GM13977 (cell line): ENCODE measurements at places on chromosomes 13 and 19.

- peak; percentile 98 for DNase-seq
These were observed at the start of gene TGFB1 for GRCh38 chr19:41353466-41354342. TGFB1 (minus strand) TSS chr19:41353922; CDS start chr19:41353044, 878 bp downstream.

- DNase-seq, result no peak
These were observed 2.3 kb downstream of the KASH5 start for GRCh38 chr19:49390131-49390928.

GRCh38 chr13:112752711-112753541 lies 63.1 kb downstream of the ATP11A start:
- DNase-seq, result no peak

DNA sequence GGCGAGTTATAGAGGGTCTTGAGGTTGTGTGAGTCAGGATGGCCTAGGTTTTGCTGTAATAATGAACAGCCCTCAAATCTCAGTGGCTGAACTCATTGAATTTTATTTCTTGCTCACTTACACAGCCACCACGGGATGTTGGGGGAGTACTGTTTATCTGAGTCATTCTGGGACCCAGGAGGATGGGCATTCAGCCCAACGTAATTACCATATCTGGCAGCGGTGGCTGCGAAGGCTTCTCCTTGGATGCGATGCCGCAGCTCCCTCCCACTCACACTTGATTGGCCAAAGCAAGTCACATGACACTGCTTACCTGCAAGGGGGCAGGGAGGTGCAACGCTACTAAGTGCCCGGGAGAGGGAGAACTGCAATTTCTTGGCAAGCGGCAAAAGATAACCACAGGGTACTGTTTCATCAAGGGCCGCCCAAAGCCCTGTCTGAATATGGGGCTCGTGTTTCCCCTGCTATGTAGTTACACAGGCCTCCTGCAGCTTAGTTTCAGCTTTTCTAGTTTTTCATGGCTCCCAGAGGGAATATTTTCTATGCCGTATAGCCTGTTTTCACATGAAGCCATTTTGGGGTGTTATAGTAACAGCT lies 19.9 kb downstream of the ZSWIM9 start:
- peak; percentile 55 for DNase-seq

- DNase-seq, result no peak
These were observed 1565.5 kb downstream of the UQCRFS1 start for GRCh38 chr19:27647423-27647822.

GRCh38 chr13:112802802-112803195 lies 113.0 kb downstream of the ATP11A start:
- no peak for DNase-seq

- DNase-seq, result no peak
These were observed 27.3 kb downstream of the MYO16 start for GRCh38 chr13:108656742-108657141.

DNA sequence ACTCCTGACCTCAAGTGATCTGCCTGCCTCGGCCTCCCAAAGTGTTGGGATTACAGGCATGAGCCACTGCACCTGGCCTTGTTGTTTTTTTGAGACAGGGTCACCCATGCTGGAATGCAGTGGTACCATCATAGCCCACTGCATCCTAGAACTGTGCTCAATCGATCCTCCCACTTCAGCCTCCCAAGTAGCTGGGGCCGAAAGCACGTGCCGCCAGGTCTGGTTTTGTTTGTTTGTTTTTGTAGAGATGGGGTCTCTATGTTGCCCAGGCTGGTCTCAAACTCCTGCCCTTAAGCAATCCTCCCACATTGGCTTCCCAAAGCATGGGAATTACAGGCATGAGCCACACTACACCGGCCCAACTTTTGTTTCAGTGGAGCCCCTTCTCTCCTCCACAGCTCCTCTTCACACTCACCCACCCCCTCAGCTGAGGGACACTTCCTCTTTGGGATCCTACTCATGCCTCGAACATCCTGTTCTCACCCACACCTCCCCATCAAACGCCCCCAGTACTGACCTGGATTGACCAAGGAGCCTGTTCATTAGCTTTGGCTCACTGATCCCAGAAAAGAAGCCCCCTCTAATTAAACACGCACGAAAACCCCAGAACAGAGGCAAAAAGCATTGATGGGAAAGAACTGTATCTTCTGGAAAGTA lies 12.8 kb upstream of the CERS4 start:
- no peak for DNase-seq

GRCh38 chr13:112012016-112012704 lies 54.8 kb upstream of the SOX1 start:
- DNase-seq, result no peak

DNA sequence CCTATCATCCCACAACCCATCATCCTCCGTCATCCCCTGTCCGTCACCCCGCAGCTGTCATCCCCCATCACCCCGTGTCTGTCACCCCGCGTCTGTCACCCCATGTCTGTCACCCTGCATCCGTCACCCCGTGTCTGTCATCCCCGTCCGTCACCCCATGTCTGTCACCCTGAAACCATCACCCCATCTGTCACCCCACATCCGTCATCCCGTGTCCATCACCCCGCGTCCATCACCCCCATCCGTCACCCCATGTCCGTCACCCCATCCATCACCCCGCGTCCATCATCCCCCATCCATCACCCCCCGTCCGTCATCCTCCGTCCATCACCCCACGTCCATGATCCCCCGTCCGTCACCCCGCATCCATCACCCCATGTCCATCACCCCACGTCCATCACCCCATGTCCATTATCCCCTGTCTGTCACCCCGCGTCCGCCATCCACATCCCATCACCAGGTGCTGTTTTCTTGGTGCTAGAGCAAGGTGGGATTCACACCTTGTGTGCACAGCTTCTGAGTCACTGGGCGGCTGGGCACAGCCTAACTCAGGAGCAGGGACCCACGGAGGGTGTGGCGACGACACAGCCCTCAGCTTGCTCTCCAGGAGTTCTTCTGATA lies 24.2 kb downstream of the RASA3 start:
- no peak for DNase-seq

DNA sequence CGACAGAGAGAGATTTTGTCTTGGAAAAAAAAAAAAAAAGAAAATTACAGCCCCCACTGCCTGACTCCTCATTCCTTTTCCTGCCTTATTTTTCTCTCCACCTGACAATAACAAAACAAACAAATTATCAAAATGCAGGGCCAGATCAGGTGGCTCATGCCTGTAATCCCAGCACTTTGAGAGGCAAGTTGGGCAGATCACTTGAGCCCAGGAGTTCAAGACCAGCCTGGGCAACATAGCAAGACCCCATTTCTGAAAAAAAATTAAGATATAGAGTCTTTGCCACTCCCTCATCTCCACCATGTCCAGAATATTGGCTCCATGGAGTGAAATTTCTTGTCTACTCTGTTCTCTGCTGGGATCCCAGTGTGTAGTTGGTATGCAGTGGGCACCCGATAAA lies 7.2 kb downstream of the CERS4 start:
- DNase-seq, result no peak

DNA sequence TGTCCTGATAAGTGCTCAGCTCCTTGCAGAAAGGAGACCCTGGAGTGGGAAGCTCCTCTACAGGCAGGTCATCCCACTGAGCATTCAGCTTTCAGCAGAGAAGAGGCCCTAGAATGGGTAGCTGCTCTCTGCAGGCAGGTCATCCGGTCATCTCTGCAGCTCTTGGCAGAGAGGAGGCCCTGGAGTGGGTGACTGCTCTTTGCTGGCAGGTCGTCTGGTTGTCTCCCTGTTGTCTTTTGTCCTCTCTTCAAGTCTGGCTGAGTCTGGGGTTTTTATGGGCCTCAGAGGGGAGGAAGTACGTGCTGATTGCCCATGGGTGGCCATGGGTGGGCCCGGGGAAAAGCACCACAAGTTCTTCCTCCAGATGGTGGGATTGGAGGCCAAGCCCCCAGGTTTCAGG lies 250.3 kb upstream of the EDNRB start:
- no peak for DNase-seq

GRCh38 chr19:322616-323015 lies 22.0 kb downstream of the MIER2 start:
- DNase-seq, result no peak

DNA sequence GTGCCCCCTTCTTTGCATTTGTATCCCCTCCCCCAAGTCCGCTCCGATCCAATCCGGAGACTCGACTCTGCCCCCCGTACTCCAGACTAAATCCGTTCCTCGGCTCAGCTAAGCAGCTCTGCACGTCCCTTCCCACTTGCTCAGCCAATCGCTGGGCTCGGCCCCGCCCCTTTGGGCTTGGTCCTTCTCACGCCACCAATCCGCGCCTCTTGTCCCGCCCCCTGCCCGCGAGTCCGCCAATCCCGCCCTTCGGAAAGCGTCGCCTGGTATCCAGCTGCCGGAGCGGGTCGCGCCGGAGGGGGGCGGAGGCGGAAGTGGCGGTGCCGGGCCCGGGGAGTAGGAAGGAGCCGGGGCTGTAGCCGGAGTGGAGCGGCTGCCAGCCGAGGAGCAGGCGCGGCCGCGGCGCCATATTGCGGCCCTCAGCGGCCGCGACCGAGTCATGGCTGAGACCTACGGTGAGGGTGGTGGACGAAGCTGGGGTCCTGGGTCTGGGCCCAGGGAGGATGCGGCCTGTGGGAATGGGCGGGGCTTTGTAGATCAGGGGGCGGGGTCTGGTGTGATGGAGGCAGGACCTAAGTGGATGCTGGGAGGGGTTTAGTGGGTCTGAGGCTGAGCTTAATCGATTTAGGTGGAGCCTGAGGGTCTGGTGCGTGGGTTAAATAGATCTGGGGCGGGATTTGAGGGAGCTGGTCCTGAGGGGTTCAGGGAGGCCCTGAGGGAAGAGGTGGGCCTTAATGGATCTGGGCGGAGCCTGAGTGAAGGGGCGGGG lies at the start of gene RAB4B:
Gene RAB4B (plus strand): TSS at position 311 of the 769 bp plus-strand sequence. CDS start 129 bp downstream, at position 440.
- peak; percentile 95 for DNase-seq
